GDM1 (cell line): ENCODE measurements at places on chromosomes 2 and 18.

GRCh38 chr2:8594731-8595427 lies 87.0 kb upstream of the ID2 start:
- no peak for DNase-seq

DNA sequence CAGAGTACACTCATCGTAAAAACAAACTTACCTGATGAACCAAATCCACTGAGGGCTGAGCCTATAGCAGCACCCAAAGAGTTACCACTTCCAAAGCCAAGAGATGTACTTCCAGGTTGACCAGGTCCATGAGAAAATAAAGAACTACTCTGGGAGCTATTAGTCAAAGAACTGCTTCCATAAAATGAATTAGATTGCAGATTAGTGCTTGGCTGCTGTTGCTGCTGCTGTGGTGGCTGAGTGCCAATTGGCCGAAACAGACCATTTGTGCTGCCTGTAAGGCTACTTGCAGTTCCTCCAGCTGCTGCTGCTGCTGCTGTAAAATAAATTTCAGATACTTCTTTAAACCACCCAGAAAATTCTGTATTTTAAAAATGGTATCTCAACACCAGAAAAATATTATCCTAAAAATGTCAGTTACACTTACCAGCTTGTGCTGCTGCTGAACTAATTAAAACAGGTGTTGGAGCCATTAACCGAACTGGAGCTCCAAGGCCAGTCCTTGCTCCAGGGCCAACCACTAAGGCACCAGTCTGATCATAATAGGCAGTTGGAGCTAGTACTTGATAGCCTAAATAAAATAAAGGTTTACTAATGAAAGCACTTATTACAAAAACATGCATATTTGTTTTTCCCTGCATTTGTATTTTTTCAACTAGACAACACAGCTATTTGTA lies 58.1 kb upstream of the SDC1 start:
- no peak for DNase-seq

DNA sequence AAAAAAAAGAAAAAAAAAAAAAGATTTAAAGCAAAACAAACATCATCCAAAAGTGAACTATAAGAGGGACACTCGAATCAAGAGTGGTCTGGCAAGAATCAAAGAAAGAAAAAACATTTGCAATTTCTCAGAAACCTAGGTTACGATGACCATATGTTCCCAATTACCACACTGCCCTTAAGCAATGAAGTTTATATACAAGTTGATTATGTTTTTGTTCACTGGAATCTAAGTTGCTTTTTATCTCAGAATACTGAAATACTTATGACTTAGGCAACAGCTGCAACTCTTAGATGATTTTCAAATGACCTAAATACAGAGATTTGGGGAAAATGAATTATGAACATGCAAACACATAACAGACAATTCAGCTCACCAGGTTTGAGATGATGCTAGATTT lies 597.1 kb upstream of the CHAC2 start:
- DNase-seq: no peak

DNA sequence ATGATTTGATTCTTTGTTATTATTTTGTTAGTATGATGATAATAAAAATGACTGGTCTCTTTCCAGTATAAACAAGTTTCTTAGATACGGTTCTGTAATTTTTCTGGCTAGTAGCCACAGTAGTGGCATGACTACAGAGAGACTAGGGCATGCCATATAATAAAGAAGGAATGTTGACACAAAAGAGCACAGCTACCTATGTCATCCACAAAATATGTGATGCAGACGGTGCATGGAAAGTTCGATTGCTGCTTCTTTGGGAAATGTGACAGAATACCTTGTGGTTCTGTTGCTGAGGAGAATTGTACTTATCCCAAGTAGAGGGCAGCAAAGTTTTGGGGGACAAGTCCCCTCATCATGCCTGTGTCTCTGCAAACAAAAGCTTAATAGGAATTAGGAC lies 26.1 kb upstream of the SETBP1 start:
- DNase-seq: no peak

- no peak for DNase-seq
Measured at GRCh38 chr2:16477648-16478047, 188.0 kb downstream of the CYRIA start.

- DNase-seq: no peak
Measured at GRCh38 chr18:42074704-42075103, 119.7 kb downstream of the PIK3C3 start.

DNA sequence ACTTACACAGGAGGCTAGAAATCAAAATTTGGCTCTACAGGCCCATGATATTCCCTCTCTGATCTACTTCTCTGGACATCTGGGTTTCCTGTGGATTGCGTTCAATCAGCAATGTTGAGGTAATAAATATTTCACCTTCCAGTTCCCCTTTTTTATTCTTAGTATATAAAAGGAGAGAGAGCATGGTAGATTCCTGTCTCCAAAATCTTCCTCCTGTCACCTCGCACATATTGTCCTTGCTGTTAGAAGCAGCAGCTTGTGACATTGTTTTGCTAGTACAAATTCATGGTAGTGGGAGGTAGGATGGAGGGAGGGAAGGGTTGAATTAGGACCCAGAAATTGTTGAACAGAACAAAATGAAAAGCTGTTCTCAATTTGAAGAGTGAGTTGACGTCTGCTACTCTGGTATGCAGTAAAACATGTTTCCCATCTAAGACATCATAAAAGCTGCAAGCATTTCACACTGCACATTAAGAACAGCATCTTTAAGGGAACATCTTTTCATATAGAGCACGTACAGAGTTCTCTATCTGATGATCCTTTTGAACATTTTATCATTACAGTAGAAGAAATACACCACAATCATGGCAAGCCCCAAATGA lies 156.4 kb downstream of the RDH14 start:
- no peak for DNase-seq

DNA sequence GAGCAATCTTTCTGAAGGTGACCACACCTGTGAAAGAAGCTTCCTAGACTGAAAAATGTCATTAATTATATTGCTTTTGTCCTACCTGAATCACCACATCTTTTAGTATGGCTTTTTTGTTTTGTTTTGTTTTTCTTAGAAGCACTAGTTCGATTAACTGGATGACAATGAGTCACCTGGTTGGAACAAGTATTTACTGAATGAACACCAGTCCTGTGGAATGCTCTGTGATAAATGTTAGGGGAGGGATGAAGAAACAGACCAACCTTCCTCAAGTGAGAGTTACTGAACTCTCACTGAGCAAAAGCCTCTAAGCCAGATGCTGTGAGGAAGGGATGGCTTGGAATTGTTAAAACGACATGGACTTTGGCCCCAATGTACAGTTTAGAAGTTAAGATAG lies 26.8 kb upstream of the DCC start:
- DNase-seq: no peak

DNA sequence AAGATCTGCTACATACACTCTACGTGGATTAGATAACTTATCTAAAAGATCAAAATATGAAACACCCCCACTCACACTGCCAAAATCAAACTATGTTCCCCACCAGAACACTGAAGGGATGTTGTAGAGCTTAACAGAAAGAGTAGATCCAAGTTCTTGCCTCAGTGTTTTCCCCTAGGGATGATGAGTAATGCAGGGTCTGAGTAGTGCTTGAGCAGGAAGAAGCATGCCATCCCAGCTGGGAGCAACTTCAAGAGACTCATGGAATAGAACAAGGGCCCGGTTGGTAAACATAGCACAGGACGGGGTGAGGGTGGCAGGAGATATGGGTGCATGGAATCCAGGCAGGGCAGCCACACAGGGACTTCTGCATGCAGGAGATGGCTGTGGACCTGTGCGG lies 74.3 kb downstream of the SNTG2 start:
- no peak for DNase-seq

DNA sequence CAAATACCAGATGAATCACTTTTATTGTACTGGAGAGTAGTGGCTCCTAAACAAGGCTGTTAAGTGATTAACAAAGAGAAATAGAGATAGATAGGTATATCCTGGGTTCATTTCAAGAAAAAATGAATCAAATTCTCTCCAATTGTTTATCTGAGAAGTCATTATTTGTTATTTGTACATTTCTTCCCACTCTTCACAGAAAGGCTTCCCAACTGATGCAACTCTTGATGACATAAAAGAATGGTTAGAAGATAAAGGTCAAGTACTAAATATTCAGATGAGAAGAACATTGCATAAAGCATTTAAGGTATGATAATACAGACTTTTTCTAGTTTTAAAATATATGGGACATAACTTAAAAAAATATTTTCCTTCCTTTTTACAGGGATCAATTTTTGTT lies 7.9 kb downstream of the SSB start:
- DNase-seq: no peak

DNA sequence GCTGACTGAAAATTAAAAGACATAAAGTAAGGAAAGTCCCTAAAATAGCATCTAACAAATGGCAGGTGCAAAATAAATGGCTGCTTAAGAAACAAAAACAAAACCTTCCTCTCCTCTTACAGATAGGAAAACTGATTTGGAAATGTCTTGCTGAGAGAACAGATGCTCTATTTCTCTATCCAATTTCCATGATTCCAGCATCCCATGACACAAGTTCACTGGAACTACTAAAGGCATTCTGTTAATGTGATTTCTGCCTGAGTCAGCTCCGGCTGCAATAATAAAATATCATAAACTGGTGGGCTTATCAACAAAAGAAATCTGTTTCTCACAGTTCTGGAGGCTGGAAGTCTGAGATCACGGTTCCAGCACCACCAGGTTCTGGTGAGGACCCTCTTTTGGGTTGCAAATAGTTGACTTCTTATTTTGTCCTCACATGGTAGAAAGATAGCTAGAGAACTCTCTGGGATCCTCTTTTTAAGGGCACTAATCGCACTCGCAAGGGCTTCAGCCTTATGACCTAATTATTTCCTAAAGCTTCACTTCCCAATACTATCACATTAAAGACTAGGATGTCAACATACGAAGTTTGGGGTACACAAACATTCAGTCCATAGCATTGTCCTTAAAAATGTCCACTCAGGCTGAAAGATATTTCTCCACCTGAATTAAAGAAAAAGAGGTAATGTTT lies 78.2 kb upstream of the GALNT3 start:
- DNase-seq: no peak

DNA sequence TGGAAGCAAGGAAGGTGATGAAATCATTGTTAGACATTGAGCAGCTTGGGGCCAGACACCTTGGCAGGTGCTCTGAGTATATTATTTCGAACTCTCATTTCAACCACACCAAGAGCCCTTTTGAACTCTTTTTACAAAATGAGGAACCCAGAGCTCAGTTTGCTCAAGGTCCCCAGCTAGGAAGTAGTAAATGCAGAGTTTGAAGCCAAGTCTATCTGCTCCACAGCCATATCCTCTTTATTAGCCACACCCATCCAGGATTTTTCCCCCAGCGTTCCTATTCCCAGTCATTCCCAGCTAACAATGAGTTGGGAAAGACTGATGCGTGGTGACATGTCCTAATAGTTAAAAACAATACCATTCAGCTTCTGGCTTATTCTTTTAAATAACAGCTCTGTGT lies 40.2 kb downstream of the SEMA4F start:
- DNase-seq: no peak

GRCh38 chr2:142966284-142966683 lies 88.8 kb downstream of the KYNU start:
- no peak for DNase-seq

- no peak for DNase-seq
Measured at GRCh38 chr2:12861344-12861930, 144.7 kb downstream of the TRIB2 start.

DNA sequence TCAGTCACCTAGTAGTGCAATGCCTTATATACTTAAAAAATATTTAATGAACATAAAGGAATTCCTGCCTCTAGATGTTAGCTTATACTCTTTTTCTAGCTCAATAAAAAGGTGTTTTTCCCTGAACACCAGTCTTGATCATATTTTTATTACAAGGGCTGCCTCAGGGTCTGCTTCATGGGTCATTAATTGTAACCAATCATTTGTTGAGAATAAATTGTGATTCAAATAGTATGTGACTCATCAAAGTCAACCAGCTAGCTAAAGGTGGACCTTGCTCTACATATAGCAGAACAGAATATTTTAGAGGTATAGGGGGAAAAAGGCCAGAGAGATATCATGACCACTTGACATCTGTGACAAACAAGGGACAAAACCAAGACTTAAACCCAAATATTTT lies 114.0 kb downstream of the PIK3C3 start:
- DNase-seq: no peak

GRCh38 chr2:170869036-170869435 lies 52.3 kb downstream of the GAD1 start:
- DNase-seq: no peak

GRCh38 chr2:8049851-8050571 lies 631.8 kb upstream of the ID2 start:
- no peak for DNase-seq

- no peak for DNase-seq
Measured at GRCh38 chr2:30221531-30221930, 9.8 kb upstream of the LBH start.

DNA sequence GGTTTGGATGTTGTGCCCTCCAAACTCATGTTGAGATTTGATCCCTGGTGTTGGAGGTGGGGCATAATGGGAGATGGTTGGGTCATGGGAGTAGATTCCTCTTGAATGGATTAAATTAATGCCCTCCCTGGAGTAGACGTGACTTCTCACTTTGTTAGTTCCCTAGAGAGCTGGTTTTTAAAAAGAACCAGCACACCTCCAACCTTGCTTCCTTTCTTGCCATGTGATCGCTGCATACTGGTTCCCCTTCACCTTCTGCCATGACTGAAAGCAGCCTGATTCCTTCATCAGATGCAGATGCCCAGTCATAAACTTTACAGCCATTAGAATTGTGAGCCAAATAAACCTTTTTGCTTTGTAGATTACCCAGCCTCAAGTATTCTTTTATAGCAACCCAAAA lies 21.7 kb downstream of the MTA3 start:
- no peak for DNase-seq

DNA sequence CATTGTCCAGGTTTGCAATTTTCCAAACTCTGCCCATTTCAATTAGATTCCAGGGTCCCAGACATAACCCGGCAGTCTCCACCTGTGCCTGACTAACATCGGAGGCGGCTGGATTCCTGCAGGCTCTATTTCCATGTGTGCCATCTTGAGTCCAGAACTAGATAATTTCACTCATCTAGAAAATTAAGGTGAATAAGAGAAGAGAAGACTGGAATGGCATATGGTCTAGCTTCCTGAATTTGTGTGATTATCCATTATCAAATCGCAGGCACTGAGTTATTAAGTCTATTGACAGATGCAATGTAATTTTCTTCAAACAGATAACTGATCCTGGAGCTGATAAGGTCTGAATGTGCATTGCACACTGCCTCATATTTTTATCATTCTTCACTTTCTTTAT lies 305.2 kb downstream of the ETAA1 start:
- no peak for DNase-seq

DNA sequence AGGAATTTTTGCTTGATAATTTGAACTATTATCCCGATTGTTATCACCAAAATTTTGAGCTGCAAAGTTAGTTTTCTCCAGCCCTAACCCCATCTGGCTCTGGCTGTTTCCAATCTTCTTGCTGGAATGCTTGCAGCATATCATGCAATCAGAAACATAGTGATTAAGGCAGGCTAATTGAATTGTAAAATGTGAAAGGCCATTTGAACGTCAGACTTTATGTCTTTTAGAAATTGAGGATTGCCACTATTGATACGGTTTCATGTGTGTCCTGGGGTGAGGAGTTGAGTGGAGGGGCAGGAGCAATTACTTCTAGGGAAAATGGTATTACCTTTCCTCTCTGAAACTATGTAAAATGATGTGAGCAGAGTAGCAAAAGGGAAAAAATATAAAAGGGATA lies 1674.5 kb upstream of the LRRTM1 start:
- no peak for DNase-seq
